ENCODE measurements at places on chromosomes 11 and 22.

- DNase-seq = no peak
Observed at GRCh38 chr11:123588117-123588863, 66.1 kb downstream of the SCN3B start.

DNA sequence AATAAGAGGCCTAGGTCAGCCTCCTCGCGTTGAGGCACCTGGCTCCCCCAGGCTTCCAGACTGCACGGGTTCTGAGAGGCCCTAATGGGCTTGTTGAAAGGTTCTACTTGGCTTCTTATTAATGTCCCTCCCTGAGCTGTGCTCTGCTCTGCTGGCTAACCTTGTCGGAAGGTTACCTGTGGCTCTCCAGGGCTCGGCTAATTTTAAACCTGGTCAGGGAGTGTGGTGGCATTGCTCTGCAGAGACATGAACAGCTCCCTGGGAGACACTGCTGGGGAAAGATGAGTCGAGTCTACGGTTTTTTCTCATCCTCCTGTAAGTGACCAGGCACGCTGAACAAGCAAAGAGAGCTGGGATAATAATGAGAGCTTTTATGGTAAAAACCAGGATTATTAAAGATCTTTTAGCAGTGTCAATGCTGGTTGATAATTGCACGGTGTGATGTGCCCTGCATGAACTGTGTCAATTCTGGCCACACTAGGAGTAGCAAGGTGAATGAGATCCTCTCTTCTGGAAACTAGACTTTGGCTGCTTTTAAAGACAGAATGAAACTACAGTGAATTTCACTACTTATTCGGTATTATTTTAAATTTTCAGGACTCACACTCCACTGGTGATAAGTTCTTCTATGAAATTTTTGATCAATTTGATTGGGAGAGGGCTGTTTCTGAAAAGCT lies 70.7 kb downstream of the TEAD1 start:
- no peak for DNase-seq

GRCh38 chr22:48489551-48490499 lies 1337.8 kb downstream of the BRD1 start:
- DNase-seq = no peak

- DNase-seq = no peak
Observed at GRCh38 chr11:476416-476815, 26.3 kb downstream of the PTDSS2 start.

- DNase-seq = no peak
Observed at GRCh38 chr11:115366826-115367225, 137.4 kb downstream of the CADM1 start.

GRCh38 chr22:27206374-27207133 lies 549.2 kb downstream of the MIAT start:
- no peak for DNase-seq

Data from T-helper 1 cell (primary cell).